ENCODE measurements at places on chromosomes 5 and 9.

GRCh38 chr5:110899566-110900412, 161.0 kb downstream of the SLC25A46 start:
- no peak for DNase-seq

- peak; percentile 12 for DNase-seq
Observed at GRCh38 chr5:38494763-38495162, 61.7 kb downstream of the LIFR start.

- DNase-seq = no peak
Observed at GRCh38 chr9:6960777-6961176, 203.0 kb downstream of the KDM4C start.

GRCh38 chr9:16575986-16576245, 294.6 kb downstream of the BNC2 start:
- DNase-seq = no peak

GRCh38 chr5:164202338-164202737, 696.9 kb downstream of the MAT2B start:
- DNase-seq = no peak

DNA sequence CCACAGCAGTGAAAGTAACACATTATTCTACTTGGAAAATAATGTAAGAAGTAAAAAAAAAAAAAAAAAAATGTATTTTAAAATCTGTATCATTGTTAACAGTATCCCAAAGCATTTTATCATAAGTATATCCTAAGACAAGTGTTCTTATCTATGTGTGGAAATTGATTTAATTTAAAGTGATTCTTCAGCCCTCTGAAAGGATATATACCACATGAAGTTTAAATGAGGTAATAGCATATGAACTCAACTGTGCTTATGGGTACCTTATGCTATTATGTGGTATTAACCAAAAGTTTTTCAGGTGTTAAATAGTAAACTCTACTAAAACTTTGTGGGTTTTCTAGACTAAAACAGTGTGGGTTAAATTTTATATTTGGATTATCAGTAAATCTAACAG, 2.8 kb upstream of the SECISBP2 start:
- DNase-seq = no peak

- DNase-seq = no peak
Observed at GRCh38 chr5:60779466-60779865, 64.6 kb downstream of the ELOVL7 start.

GRCh38 chr9:131119600-131119999, 5.8 kb upstream of the NUP214 start:
- DNase-seq = no peak

DNA sequence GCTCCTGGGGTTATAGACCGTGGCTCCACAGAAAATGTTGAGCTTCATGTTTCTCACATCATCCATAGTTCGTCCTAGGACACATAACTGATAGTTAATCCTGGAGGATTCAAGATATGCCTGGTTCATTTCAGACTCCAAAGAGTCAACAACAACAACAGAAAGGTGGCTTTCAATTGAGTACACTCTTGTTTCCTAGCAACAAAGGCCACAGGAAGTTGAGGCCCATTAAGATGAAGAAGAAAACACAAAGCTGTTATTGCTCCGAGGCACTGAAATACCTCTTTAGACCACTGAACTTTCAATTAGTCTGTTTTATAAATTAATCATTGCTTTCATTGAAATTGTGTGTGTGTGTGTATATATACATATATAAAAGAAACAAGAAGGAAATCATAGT, 154.5 kb downstream of the YIPF5 start:
- DNase-seq = no peak

DNA sequence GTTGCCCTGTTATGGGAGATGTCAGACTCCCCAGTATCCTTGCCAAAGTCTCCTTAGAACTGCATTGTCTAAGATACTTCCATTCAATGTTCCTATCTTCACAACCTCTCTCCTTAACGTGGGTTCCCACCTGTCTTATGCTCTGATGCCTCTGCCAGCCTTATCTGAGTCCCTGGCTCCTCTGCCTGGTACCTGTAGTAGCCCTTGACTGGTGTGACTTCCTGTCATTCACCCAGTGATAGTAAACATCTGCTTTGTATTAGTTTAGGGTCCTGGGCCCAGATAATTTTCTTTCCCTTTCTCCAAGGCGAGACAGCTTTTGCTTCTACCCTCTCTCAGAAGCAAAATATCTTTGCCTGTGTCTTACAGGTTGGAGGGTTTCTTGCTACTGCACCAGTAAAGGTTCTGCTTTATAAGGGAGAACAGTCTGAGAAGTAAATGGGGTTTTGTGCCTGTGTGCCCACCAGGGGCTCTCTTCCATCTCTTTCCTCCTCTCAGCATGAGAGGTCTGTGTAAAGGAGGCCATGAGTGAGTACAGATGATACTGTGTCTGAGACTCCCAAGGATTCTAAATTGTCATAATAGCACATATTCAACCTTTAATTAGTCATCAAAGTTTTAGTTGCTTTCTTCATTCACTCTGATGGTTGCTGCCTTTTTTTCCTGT, 220.8 kb downstream of the PRR16 start:
- no peak for DNase-seq

DNA sequence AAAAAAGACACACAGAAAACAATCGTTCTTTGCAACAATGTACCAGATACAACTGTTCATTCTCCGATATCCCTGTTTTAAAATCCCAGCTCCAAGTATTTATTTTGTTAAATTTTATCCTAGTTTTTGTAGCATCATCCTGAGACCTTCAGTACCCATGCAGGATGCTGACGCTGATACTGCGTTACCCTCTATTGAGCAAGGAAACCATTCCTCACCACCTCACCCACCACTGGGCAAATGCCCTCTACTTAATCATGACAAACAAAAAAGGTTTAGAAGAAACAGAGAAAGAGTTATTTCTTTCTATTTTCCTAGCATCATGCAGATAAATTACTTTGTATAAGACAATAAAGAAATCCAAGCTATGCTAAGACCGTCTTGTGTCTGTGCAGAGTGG, 136.1 kb upstream of the PCA3 start:
- DNase-seq = no peak

All from NCI-H1417 treated with DMSO at 0.1 percent for 48 hours (cell line).